ENCODE measurements at places on chromosomes 7 and 10. TPM values are rescaled to one million over a fixed set of nuclear protein-coding genes. Genes with fewer than 3 reads are reported as not detected.

CCNJ gene
- 33.9 TPM for total RNA-seq

PRPS1L1 gene
- not detected for total RNA-seq

ATP6V0A4 gene
- 0.24 TPM for total RNA-seq

RFC2 gene
- 51.2 TPM for total RNA-seq

GARIN1A gene
- total RNA-seq = not detected

CLEC5A gene
- not detected for total RNA-seq

NODAL gene
- total RNA-seq = not detected

LIPF gene
- not detected for total RNA-seq

ACBD7 gene
- 2.6 TPM for total RNA-seq

TDRD1 gene
- total RNA-seq = not detected

STK31 gene
- not detected for total RNA-seq

PLEKHA8 gene
- total RNA-seq = 26.4 TPM

SPDYE1 gene
- total RNA-seq = not detected

ZNF804B gene
- not detected for total RNA-seq

PTPN20 gene
- not detected for total RNA-seq

PIP gene
- not detected for total RNA-seq

NACAD gene
- 0.08 TPM for total RNA-seq

FAM24B gene
- total RNA-seq = 3.0 TPM

NPFFR1 gene
- total RNA-seq = not detected

SH3PXD2A gene
- 11.3 TPM for total RNA-seq

CSGALNACT2 gene
- total RNA-seq = 3.6 TPM

NPTX2 gene
- total RNA-seq = not detected
